Effector memory CD4-positive, alpha-beta T cell (primary cell): ENCODE measurements at places on chromosomes 3 and 15.

- DNase-seq, result no peak
These were observed 20.9 kb downstream of the SLC51A start for GRCh38 chr3:196237203-196237602.

- DNase-seq, result no peak
These were observed 57.3 kb upstream of the OSTN start for GRCh38 chr3:191141728-191142127.

- no peak for DNase-seq
These were observed 58.4 kb upstream of the RBP1 start for GRCh38 chr3:139597947-139598346.

DNA sequence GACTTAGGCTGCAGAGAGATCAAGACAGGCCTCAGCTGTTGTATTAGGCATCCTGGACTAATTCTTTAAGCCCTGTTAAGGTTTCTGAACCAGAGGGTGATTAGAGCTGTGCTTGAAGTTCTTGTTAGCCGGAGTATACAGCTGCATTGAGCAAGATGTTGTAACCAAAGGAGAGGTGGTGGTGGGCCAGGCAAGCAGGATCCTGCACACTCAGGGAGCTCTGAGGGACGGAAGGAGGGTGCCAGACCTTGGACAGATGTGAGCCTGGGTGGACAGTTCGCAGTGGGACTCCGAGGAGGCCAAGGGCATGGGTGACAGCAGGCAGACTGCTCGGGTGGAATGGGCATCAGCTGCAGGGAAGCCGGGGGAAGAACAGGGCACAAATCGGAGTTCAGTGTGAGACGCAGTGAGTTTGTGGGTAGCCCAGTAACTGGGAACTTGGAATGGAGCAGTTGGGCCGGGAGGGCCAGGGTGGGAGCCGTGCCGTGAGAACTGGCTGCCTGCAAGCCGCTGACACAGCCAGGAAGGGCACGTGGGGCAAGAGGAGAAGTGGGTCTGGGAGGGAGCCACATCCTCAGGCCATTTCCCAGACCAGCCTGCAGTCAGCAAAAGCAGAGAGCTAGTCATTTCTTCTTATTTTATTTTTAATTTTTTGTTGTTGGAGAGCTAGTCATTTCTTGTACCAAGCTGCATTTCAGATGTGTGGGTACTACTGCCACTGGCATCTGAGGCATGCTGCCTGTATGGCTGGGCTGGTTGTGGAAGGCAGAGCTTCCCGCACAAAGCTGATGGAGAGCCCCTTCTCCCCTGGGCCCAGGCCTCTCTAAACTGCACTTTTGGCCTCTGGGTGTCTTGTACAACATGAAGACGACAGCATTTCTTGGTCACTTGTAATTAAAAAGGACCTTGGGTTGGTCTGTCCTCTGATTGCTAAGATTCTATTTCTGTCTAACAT is 61.0 kb downstream of the PGPEP1L start:
- DNase-seq, result no peak

- DNase-seq, result no peak
These were observed 61.2 kb downstream of the CD200 start for GRCh38 chr3:112394003-112394640.

- no peak for DNase-seq
These were observed 1037.2 kb downstream of the IGSF11 start for GRCh38 chr3:117997201-117998049.
